ENCODE measurements at places on chromosomes 7 and 10.
A peak's percentile ranks its signal among the peaks of the same experiment; 100 is the strongest.

DNA sequence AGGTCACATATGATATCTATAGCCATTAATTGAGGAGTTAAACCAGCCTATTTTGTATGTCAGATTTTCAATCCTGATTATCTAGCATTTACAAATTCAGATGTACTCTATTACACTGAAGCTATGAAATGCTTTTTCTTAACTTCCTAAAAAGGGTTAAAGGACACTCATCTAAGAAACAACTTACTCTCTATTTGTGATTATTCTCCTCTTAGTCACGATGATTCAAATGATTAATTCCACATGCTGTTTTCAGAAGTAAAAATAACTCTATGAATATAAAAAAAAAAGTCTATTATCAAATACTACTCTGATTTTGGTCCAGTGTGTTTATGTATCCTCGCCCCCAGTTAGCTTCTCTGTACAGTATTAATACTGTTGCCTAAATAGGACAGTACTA lies 1199.9 kb downstream of the GATA3 start:
- DNase-seq = no peak

DNA sequence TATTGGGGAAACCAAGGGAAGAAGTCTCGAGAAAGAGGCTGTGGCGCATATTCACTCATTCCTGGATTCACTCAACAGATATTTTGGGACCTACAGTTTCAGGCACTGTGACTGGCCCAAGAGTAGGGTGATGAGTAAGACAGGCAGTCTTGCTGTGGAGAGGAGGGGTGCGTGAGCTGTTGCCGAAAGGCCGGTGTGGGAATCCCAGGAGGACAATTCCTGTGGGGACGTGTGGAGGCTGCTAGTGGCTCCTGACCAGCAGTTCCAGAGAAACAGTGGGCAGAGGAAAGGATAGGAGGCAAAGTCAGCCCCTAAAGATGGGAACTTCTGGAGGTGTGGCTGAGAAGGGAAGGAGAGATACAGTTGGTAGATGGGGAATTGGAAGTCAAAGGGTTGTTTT lies 59.3 kb upstream of the GRB10 start:
- no peak for DNase-seq

- DNase-seq = no peak
These were observed 557.3 kb upstream of the FOXK1 start for GRCh38 chr7:4124556-4125477.

GRCh38 chr10:123995082-123995460 lies 98.3 kb downstream of the CHST15 start:
- DNase-seq = no peak

DNA sequence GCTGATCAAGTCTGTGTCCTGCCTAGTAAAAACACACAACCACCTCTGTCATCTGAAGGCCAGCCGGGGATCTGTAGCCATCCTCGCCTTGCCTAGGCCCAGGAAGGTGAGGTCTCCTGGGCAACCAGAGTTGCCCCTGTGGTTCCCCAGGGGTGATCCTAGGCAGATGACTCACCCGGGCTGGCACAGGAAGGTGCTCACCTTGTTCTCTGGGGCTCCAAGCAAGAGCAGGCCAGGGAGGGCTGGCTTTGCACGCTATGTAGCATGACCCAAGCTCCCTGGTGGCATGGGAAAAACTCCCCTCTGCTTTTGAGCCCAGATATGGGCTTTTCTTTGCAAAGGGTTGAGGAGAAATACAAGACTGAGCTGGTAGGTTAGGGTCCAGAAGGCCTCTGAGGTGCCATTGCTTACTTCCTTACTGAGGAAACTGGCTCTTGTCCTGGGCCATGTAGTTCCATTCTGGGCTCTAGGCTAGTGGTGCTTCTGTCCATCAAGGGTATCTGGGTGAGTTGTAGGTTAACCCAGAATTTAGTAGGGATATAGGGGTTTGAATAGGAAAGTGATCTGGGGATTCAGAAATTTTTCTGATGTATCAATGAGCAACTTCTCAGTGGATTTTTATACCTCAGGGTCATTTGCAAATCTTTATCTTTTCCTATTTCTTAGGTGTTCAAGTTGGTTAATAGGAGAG lies 112.0 kb downstream of the NT5C2 start:
- no peak for DNase-seq

DNA sequence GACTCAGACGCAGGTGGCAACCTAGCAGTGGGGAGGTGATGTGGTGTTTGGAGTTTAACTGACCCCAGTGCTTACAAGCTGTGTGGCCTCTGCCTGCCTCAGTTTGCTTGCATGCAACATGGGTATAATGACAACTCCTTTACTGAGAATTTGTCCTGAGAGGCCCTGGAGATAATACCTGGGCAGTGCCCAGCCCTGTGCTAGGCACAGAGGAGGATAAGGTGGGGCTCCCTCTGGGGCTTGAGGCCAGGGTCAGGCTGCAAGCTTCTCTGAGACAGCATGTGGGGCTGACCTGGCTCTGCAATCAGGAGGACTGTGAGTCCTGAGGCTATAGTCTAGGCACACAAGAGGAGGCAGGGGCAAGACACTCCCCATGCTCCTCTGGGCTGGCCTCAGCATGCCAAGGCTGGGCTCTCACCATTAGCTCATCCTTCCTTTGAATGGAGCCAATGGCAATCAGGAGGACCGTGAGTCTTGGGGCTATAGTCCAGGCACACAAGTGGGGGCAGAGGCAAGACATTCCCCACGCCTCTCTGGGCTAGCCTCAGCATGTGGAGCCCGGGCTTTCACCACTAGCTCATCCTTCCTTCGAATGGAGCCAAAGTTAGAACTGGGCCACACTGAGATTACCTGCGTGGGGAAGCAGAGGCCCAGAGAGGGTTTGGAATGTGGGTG lies 147.9 kb downstream of the RPS24 start:
- no peak for DNase-seq

DNA sequence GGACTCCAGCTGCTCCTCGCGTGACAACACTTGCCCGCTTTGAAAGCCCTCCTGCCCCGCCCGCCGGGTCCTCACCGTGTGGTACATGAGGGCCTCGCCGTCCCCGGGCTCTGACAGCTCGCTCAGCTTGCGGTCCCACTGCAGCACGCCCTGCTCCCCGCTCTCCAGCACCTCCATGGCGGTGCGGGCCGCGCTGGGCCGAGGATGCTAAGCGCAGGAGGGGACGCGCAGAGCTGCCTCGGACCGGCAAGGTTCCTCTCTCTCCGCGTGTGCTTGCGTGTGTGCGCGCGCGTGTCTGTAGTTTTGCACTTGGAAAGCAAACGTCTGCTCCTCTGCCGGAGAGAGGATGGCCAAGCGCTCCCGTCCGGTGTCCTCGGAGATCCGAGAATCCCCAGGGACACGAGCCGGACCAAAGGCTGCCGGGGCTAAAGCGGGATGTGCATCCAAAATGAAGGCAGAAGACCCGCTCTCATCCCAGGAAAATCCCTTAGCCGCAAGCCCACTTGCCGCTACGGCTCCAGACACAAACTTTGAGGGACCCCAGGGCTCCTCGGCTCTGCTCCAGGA lies at the start of gene CREB3L2:
CREB3L2 (minus strand) TSS at position 558 of the 567 bp plus-strand sequence; CDS start at position 177, 381 bp downstream.
- peak; percentile 56 for DNase-seq

- DNase-seq = no peak
These were observed 208.6 kb downstream of the SKAP2 start for GRCh38 chr7:26655781-26656180.

- DNase-seq = no peak
These were observed 313.3 kb upstream of the AKR1E2 start for GRCh38 chr10:4512671-4513240.
